ENCODE measurements at places on chromosomes 16 and 17.

DNA sequence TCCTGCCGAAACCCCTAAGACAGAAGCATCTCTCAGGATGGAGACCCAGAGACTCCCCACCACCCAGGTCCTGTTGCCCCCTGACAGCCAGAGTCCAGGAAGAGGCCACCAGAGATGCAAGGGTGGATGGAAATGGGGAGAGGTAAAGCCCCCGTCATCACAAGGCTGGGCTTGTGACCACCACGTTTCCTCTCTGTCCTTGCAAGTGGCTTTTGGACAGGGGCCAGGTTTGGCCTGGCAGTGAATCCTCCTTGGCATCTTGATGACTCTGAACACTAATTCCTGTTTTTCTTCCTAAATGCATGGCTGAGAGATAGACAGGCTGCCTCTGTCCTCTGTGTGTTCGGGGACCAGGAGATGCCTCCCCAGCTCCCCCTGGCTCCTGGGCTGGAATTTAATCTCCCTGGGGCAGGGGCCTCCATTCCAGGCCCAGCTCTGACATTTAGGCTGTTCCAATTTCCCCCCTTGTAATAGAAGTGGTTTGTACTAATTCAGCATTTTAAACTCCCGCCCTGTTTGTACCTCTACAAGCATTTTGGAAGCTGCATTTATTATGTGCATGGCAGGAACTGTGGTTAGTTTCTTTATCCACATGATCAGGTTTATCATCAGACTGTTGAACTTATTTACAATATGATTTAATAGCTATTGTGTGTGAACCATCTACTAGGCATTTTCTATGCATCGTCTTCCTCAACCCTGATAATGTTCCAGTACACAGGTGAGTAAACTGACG, 116.1 kb upstream of the IRX6 start:
- DNase-seq = no peak

- DNase-seq = no peak
Measured at GRCh38 chr16:82833378-82833993, 206.7 kb downstream of the CDH13 start.

GRCh38 chr17:28928061-28928460, 23.3 kb downstream of the PHF12 start:
- no peak for DNase-seq

DNA sequence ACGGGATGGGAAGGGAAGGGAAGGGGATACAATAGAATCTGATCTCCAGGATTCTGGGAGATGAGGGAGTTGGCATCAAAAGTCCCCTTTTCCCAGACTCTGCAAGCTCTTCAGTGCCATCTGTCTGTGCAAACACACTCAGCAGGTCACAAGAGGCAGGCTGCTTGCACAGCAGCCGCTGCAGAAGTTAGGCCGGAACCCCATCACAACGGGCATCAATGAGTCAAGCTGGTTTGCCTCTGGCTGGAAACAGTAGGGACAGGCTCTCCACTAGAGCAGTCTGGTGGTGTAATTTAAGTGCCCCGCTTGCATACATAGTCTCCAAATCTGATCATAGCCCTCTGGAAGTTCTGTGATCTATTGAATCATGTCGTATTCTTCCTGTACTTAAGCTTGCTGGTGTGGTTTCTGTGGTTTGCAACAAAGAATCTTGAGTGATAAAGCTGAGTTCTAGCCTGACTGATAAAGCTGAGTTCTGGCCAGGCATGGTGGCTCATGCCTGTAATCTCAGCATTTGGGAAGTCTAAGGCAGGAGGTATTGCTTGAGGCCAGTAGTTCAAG, 33.7 kb upstream of the KDM8 start:
- DNase-seq = peak; percentile 71

GRCh38 chr16:80142281-80142680, 398.5 kb upstream of the DYNLRB2 start:
- no peak for DNase-seq

GRCh38 chr16:12089492-12090150, 113.1 kb downstream of the SNX29 start:
- DNase-seq = peak; percentile 24

GRCh38 chr16:89114159-89114981, 20.7 kb downstream of the ACSF3 start:
- DNase-seq = peak; percentile 49

DNA sequence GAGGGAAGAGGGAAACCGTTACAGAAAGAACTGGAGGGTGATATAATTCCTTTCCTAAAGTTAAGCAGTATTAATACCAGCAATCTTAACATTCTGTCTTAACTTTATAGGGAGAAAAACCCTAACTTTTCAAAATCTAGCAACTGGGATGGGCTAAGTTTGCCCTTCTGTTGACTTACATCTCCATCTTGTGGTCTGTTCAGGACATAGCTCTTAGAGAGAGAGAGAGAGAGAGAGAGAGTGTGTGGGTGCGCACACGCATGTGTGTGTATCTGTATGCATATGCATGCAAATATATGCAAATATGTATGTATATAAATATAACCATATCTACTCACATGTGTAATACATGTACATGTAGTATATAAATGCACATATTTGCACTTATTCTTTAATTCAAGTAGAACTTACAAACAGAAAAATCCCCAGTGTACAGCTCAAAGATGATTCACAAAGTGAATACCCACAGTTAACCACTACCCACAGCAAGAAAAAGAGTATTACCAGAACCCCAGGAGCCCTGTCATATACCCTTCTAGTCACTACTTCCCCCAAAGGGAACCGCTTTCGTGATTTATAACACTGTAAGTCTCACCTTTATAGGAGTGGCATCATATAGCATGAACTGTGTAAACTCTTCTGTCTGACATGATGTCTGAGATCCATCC, 46.5 kb downstream of the STX8 start:
- DNase-seq = no peak

DNA sequence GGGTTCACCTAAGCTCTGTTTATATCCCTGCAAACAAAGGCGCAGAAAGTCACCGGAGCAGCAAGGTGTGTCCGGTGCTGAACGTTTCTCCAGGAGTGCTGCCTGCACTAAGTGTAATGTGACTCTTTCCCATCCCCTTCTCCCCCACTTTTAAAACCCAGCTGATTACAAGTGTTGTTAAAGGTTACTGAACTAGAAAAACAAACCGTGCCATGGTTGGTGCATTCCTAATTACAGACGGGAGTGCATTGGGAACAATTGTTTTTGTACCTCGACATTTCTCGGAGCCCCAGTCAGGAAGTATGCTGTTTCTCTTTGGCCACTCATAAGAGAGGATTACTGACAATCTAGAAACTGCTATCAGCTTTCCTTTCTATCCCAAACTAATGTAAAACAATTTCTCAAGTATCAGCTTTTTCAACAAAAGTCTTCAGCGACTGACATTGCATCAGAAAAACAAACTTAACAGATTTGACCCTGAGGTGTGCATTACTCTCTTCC, 441.0 kb upstream of the SALL1 start:
- DNase-seq = no peak

DNA sequence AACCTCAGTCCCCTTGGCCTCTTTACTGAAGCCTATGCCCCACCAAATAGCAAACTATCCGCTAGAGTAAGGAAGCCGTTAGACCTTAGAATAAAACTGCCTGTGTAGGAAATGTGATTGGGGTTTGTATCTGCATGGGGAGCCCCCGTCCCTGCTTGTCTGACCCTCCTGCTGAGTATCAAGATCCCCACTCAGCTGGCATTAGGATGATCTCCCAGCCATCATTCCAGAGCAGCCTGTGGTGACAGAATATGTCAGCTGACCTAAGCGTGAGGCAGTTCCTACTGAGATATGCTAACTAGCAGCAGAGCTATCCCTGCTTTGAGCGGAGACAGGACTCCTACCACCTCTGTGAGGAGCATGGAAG, 645 bp upstream of the GFOD2 start:
- peak; percentile 34 for DNase-seq

DNA sequence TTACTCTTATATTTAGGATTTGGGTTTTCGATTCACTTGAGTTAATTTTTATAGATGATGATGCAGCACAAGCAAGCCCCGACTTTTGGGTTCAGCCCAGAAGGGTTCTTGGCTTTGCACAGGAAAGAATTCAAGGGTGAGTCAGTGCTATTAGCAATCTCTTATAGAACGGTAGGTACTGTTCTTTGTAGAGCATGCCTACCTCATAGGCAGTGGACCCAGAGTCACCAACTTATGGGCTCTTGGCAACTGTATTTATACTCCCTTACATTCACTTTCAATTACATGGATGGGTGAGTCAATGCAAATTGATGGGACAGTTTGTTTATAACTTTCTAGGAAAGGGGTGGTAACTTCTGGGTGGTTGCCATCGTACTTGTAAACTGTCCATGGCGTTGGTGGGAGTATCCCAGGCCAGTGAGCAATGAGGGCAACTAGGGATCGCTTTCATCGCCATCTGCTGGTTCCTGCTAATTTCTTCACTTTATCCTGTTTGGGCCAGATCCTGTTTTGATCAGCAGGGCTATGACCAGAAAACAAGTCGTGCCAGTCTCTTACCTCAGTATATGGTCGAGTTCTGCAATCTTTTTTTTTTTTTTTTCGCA, 362.6 kb downstream of the CNTNAP4 start:
- no peak for DNase-seq

GRCh38 chr17:6608321-6608720, 32.2 kb downstream of the KIAA0753 start:
- no peak for DNase-seq

DNA sequence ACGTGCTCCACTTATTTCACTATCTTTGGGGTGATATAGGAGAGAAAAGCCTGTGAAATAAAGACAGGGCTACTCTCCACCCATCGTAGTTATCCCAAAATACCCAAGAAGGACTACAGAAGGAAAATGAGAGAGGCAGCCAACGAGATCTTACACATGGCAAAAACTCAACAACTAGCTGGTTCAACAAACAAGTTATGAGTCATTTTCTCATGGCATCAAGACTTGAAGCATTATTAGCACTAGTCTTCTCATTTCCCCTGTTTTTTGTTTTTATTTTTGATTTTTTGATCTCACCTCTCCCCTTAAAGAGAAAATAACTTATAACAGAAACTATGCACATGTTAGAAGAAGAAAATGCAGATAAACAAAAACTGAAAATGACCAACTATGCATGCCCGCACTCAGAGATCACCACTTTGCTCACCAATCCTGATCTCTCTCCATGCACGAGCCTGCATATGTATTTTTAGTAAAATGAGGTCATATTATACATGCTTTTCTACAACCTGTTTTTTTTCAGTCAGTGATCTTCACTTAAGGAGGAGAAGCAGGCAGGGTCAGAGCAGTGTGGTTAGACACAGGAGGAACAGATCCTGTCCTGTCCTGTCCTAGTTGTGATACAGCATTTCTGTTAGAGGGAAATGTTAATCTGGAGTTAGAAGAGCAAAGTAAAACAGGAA, 22.8 kb downstream of the FAM117A start:
- no peak for DNase-seq

GRCh38 chr16:3158510-3159314, 23.9 kb downstream of the ZNF213 start:
- DNase-seq = peak; percentile 98

DNA sequence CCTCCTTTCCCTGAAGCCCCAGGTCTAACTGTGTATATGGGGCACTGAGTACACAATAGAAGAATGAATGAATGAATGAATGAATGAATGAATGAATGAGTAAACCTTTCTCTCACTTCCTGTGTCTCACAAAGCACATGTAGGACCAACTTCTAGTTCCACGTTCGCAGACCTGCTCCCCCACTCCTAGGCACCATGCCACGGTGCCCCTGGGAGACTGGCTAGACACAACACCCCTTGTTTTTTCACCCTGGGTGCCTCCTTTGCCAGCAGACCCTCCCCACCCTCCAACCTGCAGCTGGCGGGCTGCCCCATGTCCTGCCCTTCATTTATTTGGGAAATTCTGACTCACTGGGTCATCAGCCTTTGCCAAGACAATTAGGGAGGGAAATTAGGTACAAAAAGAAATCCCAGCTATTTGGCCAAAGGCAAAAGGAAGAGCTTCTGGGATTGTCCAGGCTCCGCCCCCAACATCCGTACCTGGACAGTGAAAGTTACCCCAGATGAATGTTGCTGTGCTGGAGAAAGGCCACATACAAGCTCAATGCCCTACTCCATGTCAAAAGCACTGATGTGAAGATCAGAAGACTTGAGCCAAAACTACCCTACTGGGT, 7.7 kb downstream of the CES1 start:
- DNase-seq = no peak

- DNase-seq = no peak
Measured at GRCh38 chr16:85845266-85845665, 45.8 kb downstream of the COX4I1 start.

DNA sequence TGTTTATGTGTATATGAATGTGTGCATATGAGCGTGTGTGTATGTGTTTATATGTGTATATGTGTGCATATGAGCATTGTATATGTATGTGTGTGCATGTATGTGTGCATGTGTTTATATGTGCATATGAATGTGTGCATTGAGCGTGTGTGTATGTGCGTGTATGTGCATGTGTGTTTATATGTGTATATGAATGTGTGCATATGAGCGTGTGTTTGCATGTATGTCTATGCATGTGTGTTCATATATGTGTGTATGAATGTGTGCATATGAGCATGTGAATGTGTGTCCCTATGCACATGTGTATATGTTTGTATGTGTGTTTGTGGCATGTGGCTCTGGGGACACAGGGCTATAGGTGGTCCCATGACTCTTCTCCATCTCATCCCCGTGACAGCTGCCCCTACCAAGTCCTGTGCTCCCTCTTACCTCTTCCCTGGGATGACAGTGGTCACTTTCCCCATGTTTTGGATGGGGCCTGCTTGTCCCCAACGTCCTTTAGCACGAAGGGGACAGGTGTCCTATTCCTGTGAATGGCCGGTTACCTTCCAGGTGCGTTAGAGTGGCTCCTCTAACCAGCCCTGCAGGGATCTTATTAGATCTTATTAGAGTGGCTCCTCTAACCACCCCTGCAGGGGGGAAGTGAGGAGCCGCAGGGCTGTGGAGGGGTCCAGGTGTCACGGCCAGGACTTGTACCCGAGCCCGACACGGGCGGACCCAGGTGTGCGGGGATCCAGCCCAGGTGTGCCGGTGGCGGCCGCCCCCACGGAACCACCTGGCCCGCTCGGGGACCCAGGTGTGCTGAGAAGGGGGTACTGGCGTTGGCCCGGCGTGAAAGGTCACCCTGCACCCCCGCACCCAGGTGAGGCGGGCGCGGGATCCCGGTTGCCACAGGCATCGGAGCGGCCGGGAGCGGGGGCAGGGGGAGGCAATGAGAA, 105.6 kb downstream of the SEC14L1 start:
- no peak for DNase-seq

- no peak for DNase-seq
Measured at GRCh38 chr17:278055-278675, 74.4 kb downstream of the RPH3AL start.

- no peak for DNase-seq
Measured at GRCh38 chr17:71023249-71024030, 854.1 kb downstream of the KCNJ2 start.

GRCh38 chr17:21019976-21020586, 22.7 kb downstream of the USP22 start:
- DNase-seq = peak; percentile 45

GRCh38 chr16:78925083-78925767, 675.3 kb downstream of the MAF start:
- no peak for DNase-seq

GRCh38 chr16:51166091-51166490, 15.0 kb upstream of the SALL1 start:
- DNase-seq = no peak

All from CD8-positive, alpha-beta T cell (primary cell).